ENCODE measurements at places on chromosomes 6 and 20. TPM values are rescaled to one million over a fixed set of nuclear protein-coding genes. Genes with fewer than 3 reads are reported as not detected.

DEFB124 gene
- total RNA-seq = not detected

MOXD1 gene
- 9.4 TPM for total RNA-seq

ADAM33 gene
- 73.6 TPM for total RNA-seq

ERMARD gene
- 18.2 TPM for total RNA-seq

SAPCD1 gene
- 6.5 TPM for total RNA-seq

NFKBIL1 gene
- total RNA-seq = 33.7 TPM

MSH5 gene
- 4.9 TPM for total RNA-seq

NKX2-2 gene
- total RNA-seq = not detected

NKX2-4 gene
- total RNA-seq = not detected

PACRG gene
- total RNA-seq = 0.95 TPM

RWDD2A gene
- total RNA-seq = 3.8 TPM

ARMH2 gene
- total RNA-seq = not detected

SLC25A27 gene
- 39.7 TPM for total RNA-seq

RSPH9 gene
- total RNA-seq = not detected

OR2H2 gene
- not detected for total RNA-seq

DNA sequence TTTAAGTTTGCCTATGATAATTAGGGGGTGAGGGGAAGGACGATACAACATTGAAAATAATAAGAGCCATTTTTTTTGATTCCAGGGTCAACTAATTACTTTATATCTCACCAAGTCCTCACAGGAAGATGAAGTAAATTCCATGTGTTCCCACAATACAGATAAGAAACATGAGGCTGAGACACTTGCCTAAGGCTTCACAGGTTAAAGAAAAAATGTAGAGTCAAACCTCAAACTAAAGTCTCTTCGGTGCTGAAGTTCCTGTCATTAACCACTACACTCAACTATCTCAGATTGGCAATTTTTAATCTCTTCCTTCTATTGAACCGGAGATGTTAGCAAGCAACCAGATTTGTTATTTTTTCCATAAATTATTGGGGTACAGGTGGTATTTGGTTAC, 33.0 kb downstream of the MRAP2 start:
- no peaks in the 10 kb centered on the region for H3K27me3 ChIP-seq
- no peaks in the 10 kb centered on the region for H3K36me3 ChIP-seq
- no peaks in the 10 kb centered on the region for H3K4me1 ChIP-seq

DNA sequence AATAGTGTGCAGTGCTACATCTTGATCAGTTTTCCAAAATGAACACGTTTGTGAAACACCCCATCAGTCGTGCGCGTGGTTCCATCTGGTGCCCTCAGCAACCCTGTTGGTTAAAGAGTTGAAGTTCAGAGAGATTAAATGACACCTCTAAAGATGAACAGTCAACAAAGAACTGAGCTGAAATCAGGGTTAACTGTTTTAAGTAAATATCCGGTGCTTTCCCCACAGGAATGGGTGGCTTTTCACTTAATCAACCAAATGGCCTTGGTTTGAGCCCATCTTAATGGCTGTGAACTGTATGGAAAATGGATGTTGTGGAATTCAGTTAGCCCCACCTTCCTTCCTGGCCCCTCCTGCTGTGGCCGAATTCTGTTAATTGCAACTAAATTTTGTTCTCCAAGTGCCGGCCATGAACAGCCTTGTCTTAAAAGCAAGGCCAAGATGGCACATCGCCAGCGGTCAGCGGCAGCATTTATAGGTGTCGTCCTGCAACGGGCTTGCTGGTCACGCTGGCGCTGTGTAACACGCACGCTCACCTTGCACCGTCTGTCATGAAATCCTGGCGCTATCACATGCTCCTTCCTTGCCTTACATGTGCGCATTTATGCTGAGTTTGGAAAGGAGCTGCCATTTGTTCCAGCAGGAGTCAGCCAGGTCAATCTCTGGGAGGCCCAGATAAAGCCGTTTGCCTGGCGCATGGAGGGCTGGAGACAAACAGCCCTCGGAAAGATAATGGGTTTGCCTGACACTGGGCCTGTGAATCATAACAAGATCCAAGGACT, 164.5 kb downstream of the ERMARD start:
- no peak overlapping the region for H3K4me3 ChIP-seq
- no peaks in the 10 kb centered on the region for H3K27me3 ChIP-seq
- H3K4me1 ChIP-seq = no peaks in the 10 kb centered on the region
- H3K36me3 ChIP-seq = no peaks in the 10 kb centered on the region

DNA sequence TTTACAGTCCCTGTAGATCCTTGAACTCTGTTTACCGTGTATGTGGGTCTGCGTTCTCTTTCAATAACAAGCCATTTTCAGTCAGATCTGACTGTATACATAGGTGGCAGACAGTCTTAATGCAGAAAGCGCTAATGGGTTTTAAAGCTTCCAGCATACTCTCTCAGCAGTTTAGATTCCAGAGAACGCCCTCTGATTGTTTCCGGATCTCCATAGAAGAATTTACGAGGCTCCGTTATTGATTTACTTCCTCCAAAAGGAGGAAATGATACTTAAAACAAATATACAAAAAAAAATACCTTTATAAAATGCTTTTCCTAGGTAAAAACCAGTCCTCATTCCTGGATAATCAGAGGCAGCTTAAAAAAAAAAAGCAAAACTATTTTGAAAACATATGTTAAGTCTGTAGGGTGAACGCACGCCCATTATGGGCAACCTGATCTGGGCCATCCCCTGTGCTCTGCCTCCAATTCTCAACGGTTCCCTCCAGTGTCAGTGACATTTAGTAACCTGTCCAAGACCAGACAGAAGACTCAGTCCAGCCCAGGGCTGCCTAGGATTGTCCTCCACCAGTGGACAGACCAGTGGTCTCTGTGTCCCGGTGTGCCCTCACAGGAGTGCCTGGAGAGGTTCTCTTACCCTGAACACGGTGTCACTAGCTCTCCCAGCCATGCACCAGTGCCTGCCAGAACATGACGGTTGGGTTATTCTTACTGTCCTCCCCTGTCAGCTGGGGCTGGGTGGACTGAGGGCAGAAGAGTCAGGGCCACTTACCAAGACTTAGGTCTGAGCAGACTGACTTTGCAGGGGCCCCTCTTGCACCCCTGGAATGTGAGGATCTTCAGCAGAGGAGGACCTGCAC, 217.3 kb downstream of the ARID1B start:
- no peak overlapping the region for H3K27ac ChIP-seq
- no peak overlapping the region for H3K4me3 ChIP-seq
- no peak for DNase-seq
- H3K36me3 ChIP-seq = no peaks in the 10 kb centered on the region
- H3K27me3 ChIP-seq = no peaks in the 10 kb centered on the region

- no peaks in the 10 kb centered on the region for H3K27me3 ChIP-seq
- H3K4me1 ChIP-seq = peaks cover 16% of the 10 kb centered on the region
- H3K27ac ChIP-seq = no peak overlapping the region
- no peak overlapping the region for H3K4me3 ChIP-seq
Observed at GRCh38 chr6:126341126-126341525, 1.2 kb downstream of the CENPW start.

GRCh38 chr20:9323622-9324021, 190.8 kb upstream of the LAMP5 start:
- no peaks in the 10 kb centered on the region for H3K27me3 ChIP-seq
- H3K4me3 ChIP-seq = no peak overlapping the region
- DNase-seq = no peak
- H3K27ac ChIP-seq = no peak overlapping the region

- no peaks in the 10 kb centered on the region for H3K27me3 ChIP-seq
- DNase-seq = no peak
- peaks cover 8% of the 10 kb centered on the region for H3K4me1 ChIP-seq
- H3K27ac ChIP-seq = no peak overlapping the region
- no peak overlapping the region for H3K4me3 ChIP-seq
Observed at GRCh38 chr20:16107172-16107870, 465.9 kb downstream of the KIF16B start.

- H3K4me3 ChIP-seq = no peak overlapping the region
- H3K27me3 ChIP-seq = no peaks in the 10 kb centered on the region
- no peaks in the 10 kb centered on the region for H3K4me1 ChIP-seq
- H3K27ac ChIP-seq = no peak overlapping the region
Observed at GRCh38 chr6:168864541-168865460, 388.8 kb downstream of the THBS2 start.

GRCh38 chr6:28248916-28249315, 3.2 kb downstream of the ZKSCAN4 start:
- no peak overlapping the region for H3K27ac ChIP-seq
- no peaks in the 10 kb centered on the region for H3K27me3 ChIP-seq
- peaks cover 52% of the 10 kb centered on the region for H3K36me3 ChIP-seq
- H3K4me3 ChIP-seq = no peak overlapping the region

- no peak overlapping the region for H3K4me3 ChIP-seq
- H3K4me1 ChIP-seq = no peaks in the 10 kb centered on the region
- no peak for DNase-seq
Observed at GRCh38 chr6:15107644-15108382, 138.1 kb upstream of the JARID2 start.

DNA sequence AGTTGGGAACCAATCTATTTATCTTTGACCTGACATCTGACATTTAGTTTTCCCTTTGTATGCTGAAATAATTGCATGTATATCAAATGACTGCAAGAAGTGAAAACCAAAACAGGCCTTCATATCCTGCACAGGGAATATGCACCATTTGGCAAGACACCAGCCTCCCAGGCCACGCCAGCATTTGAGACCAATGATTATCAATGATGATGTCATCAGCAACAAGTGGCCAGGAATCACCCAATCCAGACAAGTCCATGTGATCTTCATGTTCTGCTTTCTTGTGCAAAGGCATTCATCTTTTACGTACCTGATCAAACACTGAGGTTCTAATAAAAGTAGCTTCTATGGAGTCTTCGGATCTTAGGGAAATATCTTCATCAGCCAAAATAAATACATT, 107.4 kb upstream of the TENT5A start:
- no peaks in the 10 kb centered on the region for H3K4me1 ChIP-seq
- no peak overlapping the region for H3K4me3 ChIP-seq
- DNase-seq = no peak
- H3K27ac ChIP-seq = no peak overlapping the region
- H3K27me3 ChIP-seq = no peaks in the 10 kb centered on the region

- H3K27ac ChIP-seq = peak overlapping the region; percentile 98
- no peaks in the 10 kb centered on the region for H3K4me1 ChIP-seq
- no peaks in the 10 kb centered on the region for H3K27me3 ChIP-seq
- H3K36me3 ChIP-seq = peaks cover 39% of the 10 kb centered on the region
- H3K4me3 ChIP-seq = peak overlapping the region; percentile 95
Observed at GRCh38 chr6:33207552-33208090, 679 bp upstream of the RING1 start.

- H3K27me3 ChIP-seq = peaks cover 70% of the 10 kb centered on the region
- H3K36me3 ChIP-seq = no peaks in the 10 kb centered on the region
Observed at GRCh38 chr20:46025376-46025783, 3.6 kb upstream of the SLC12A5 start.

- no peak overlapping the region for H3K4me3 ChIP-seq
- H3K27ac ChIP-seq = no peak overlapping the region
- no peaks in the 10 kb centered on the region for H3K36me3 ChIP-seq
- H3K4me1 ChIP-seq = no peaks in the 10 kb centered on the region
- DNase-seq = no peak
Observed at GRCh38 chr6:120735641-120736040, 598.6 kb downstream of the TBC1D32 start.

DNA sequence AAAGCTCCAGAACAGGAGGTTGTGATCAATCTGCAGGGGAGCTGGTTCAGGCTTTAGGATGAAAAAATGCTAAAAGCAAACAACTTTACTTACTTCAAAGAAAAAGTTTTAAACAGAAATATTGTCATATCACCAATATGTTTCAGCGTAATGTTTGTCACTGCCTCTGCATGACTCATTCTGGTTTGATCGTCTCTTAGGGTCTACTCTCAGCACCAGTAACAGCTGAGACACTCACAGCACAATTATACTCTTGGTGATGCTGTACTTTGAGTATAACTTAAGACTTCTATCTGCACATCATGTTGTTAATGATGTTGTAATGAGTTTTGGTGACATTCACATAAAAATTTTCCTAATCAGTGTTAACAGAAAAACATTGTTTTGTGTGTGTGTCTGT, 665.4 kb downstream of the EPM2A start:
- H3K27ac ChIP-seq = no peak overlapping the region
- DNase-seq = no peak
- H3K4me1 ChIP-seq = no peaks in the 10 kb centered on the region
- no peaks in the 10 kb centered on the region for H3K36me3 ChIP-seq
- H3K27me3 ChIP-seq = no peaks in the 10 kb centered on the region

GRCh38 chr6:130513770-130514169, 148.0 kb downstream of the TMEM200A start:
- no peaks in the 10 kb centered on the region for H3K4me1 ChIP-seq
- H3K36me3 ChIP-seq = no peaks in the 10 kb centered on the region
- no peak overlapping the region for H3K27ac ChIP-seq
- no peaks in the 10 kb centered on the region for H3K27me3 ChIP-seq
- H3K4me3 ChIP-seq = no peak overlapping the region

DNA sequence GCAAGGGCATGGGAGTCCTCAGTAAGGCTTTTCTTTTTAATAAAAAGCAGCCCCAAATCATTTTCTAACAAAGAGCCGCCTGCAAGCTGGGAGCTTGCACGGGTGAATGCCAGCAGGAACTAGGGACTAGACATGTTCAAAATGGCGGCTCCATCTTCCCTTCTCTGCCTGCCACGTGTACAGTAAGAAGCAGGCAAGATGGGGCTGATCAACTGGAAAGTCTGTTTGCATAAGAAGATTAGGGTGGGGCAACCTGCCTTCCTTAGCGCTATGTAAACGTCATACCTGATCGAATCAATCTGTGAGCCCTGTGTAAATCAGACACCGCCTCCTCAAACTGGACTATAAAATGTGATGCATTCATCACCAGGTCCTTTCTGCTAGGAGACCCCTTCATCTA, 299.4 kb upstream of the SOX4 start:
- no peaks in the 10 kb centered on the region for H3K27me3 ChIP-seq
- H3K27ac ChIP-seq = no peak overlapping the region
- no peaks in the 10 kb centered on the region for H3K36me3 ChIP-seq
- H3K4me3 ChIP-seq = no peak overlapping the region
- no peaks in the 10 kb centered on the region for H3K4me1 ChIP-seq

GRCh38 chr20:20003031-20003954, 13.9 kb upstream of the NAA20 start:
- peak; percentile 82 for DNase-seq
- H3K27ac ChIP-seq = peak overlapping the region; percentile 59
- peaks cover 26% of the 10 kb centered on the region for H3K4me1 ChIP-seq
- peak overlapping the region; percentile 31 for H3K4me3 ChIP-seq

GRCh38 chr6:137808836-137809315, 58.2 kb upstream of the TNFAIP3 start:
- H3K27ac ChIP-seq = no peak overlapping the region
- no peaks in the 10 kb centered on the region for H3K27me3 ChIP-seq

GRCh38 chr6:42366999-42367352, 84.8 kb downstream of the TRERF1 start:
- no peak for DNase-seq
- no peak overlapping the region for H3K4me3 ChIP-seq
- H3K27ac ChIP-seq = no peak overlapping the region
- H3K36me3 ChIP-seq = no peaks in the 10 kb centered on the region
- no peaks in the 10 kb centered on the region for H3K4me1 ChIP-seq
